Stimulated activated CD4-positive, alpha-beta T cell treated with anti-CD3 and anti-CD28 coated beads, Interleukin-4, amount 100 ng/mL, for 4 hours (primary cell): ENCODE measurements at places on chromosomes 16 and 17.

GRCh38 chr17:72516772-72517399 lies 396.1 kb downstream of the SOX9 start:
- DNase-seq = no peak

- no peak for DNase-seq
Measured at GRCh38 chr17:63641692-63642448, 19.7 kb downstream of the MAP3K3 start.

DNA sequence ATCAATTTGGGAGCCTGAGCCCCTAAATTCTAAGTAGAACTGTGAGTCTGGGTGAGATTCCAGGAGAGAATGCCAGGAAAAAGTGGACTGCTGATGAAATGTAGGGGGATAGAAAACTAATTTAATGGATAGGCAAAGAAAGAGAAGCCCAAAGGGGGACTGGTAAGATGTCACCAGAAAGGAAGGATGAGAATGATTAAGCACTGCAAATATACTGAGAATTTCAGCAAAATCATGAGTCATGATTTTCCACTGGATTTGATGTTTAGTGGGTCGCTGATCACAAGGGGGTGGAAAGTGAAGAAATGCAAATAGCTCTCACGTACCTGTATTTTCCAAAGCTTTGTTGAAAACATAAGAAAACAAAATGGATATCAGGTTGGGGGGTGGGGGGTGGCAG lies 201.8 kb downstream of the SLC39A11 start:
- DNase-seq = no peak

DNA sequence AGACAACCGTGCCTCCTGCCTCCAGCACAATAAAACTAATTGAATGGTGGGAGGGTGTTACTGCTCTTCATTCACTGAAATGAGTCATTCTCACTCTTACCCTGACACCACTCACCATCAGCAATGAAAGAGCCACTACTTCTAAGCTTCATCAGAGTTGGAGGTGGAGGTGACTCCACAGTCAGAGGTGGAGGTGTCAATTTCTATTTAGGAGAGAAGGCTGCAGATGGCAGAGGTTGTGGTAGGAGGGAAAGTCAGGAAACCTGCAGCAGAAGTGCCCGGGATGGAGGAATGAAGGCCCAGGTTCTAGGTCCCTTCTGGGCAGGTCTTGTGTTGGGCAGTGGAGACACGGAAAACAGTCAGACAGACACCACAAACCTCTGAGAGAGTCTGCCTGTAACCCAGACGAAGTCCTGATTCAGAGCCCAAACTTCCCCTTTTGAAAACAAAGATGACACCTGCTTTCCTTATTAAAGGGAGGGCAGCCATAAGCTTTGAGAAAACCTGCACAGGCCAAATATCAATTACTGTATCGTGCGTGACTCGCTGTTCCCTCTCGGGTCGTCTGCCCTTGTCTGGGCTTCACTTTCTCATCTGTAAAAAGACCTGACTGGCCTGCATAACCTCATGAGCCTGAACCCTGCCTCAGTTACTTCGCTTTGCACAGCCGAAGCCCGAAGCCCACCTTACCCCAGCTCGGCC lies 668 bp downstream of the ATPAF2 start:
- DNase-seq = peak; percentile 5

DNA sequence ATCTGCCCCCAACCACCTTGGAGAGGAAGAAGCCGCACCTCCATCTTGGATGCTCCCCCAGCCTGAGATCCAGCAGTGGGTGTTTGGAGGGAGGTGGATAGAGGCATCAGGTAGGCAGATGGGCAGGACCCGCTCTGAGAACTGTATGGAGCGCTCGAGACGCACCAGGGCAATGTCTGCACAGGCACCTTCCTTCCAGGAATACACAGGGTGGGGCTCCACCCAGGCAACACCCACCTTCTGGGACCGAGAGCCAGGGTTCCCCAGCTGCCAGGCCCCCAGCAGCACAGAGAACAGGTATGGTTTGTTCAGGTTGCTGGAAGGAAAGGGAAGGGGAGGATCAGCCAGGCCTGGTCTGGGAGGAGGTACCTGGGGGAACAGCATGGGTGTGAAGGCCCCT lies 2.4 kb downstream of the PRSS22 start:
- DNase-seq = no peak

DNA sequence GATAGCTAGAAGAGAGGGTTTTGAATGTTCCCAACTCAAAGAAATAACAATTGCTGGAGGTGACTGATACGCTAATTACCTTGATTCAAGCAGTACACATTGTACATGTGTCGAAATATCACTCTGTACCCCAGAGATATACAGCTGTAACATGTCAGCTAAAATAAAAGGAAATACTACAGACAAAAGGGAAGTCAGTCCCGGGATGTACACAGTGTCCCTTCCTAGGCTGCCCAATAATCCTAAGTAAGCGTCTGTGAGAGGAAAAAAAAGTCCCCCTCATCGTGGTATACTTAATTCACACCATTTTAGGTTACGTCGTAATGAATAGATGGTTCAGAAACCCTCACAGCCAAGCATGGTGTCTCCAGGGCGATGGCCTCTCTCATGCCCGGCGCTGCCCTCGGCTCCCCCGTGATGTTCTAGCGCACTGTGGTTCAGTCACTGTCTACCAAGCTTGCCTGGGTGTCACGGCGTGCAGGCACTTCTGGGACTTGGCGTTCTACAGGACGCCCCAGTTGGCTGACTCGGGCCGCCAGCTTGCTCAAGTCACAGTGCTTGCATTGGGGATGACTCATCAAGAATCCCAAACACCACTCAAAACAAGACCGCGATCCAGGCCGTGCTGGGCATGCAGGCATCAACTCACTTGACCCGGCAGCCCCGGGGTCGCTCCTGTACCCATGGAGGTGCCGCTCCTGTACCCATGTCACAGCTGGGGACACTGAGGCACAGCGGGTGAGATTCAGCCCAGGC lies 27.6 kb downstream of the CCDC40 start:
- DNase-seq = no peak

GRCh38 chr16:10169904-10170410 lies 12.3 kb downstream of the GRIN2A start:
- DNase-seq = no peak

- DNase-seq = no peak
Measured at GRCh38 chr16:24943471-24943870, 71.7 kb downstream of the ARHGAP17 start.

- no peak for DNase-seq
Measured at GRCh38 chr17:78819402-78819801, 21.2 kb downstream of the USP36 start.

- peak; percentile 54 for DNase-seq
Measured at GRCh38 chr17:79844869-79845600, 5.8 kb upstream of the CBX4 start.

DNA sequence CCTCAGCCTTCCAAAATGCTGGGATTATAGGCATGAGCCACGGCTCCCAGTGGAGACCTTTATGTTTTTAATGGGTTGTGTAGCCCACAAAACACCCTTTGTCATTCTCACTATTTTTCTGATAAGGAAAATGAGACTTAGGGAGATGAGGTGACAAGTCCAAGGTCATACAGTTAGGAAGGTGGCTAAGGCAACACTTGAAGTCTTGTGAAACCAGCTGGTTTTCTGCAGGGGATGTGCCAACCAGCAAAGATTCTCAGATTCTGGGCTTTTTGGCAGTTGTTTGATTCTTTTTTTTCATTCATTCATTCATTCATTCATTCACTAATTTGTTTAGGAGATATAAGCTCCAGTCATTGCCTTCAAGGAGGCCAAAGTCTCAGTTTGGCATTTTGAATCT lies 10.0 kb upstream of the PHOSPHO1 start:
- no peak for DNase-seq

GRCh38 chr16:83956336-83957289 lies 3.6 kb downstream of the OSGIN1 start:
- peak; percentile 76 for DNase-seq

DNA sequence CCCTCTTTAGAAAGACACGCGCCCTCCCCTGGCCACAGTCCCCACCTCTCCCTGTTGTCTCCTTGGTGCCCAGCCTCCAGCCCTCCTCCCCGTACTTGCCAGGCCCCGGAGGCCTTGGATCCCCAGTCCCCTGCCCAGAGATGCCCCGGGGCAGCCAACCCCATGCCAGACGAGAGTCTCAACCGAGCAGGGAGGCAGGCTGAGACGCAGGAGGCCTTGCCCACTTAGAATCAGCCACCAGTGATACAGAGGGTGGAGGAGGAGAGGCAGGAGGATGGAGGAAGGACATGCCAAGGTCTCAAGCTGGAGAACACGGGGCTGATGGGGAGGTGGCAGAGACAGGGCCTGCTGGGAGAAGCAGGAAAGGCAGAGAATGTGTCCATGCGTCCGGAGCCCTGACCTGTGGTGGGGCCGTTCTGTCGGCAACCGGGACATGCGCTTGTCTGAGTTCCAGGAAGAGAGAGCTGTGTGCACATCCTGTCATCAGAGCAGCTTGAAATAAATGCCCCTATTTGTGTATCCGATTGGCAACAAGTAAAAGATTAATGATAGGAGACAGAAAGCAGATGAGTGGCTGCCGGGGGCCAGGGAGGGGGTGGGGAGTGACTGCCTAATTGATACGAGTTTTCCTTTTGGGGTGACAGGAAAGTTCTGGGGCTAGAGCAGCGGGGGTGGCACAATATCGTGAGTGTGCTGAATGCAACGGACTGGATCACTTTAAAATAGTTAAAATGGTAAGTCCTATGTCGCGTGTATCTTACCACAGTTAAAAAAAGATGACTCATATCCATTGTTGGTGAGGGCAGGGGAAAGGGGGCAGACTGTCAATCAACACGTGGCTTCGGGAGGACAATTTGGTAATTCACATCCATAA lies 44.7 kb upstream of the MEAK7 start:
- DNase-seq = peak; percentile 46

DNA sequence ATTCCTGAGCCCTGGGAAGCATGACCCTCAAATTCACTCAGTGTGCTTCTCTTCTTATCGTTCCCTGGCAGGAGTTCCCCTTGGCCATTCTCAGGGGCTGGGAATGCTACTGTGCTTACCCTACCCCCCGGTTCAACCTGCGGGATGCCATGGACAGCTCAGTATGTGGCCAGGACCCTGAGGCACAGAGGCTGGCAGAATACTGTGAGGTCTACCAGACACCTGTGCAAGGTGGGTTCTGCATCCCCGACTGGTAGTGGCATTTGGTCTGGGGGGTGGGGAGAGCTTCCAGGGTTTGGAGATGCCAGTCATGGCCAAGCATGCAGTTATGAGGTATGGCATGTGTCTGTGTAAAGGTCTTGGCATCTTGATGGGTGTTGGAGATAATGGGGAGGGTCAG lies 39.4 kb downstream of the WSCD1 start:
- DNase-seq = no peak

DNA sequence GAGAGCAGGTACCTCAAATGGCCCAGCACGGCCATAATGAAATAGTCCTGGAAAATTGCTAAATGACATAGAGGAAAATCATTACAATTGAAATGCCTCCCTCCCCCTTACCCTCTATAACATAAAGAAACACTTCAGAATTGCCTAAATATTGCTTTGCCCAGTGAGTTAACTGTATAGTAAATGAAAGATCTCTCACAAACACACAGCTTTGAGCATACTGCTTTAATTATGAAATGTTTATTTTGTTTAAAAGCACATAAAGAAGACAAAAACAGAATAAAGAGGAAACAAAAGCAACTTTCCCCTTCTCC lies 9.3 kb upstream of the ADAMTS18 start:
- no peak for DNase-seq

GRCh38 chr16:48435318-48435680 lies 50.1 kb upstream of the SIAH1 start:
- DNase-seq = no peak

DNA sequence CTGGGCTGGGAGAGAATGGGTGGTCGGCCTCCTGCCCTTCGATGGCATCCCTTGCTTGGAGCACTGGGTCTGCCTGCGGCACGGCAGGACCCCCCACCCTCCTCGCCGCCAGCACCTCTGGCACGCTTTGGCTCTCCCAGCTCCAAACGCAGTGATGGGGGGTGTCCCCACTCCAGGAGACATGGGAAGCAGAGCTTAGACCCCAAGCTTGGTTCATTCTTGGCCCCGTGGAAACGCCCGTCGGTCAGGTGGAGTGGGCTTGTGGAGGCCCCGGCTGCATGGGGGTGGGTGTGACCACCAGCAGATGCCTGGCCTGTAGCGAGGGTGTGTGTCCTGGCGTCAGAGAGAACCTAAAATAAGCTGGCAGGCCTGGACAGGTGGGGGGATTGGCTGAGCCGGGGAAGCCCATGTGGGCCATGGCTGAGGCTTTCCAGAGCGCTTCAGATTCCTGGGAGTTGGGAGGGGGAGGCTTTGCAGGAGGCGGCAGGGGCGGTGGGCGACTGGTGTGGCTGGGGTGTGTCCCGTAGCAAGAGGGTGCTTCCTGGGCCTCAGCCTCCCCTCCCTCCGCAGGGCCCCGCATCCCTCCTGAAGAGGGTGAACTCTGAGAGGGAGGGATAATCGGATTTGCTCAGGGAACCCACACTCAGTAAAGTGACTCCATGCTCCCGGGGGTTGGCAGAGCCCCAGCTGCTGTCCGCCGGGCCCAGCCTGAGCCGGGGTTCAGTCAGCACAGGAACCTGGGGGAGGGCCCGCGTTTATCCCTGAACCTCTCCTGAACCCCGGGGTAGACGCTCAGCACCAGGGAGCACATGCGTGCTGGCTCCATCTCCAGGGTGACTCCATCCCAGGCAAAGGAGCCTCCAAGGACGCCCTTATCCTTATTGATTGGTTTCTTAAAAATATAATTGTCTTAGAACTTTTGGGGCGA lies 3.4 kb downstream of the CACNA1H start:
- DNase-seq = no peak
